Neural progenitor cell (in vitro differentiated cells): ENCODE measurements at places on chromosomes 2 and 18. TPM values are rescaled to one million over a fixed set of nuclear protein-coding genes. Genes with fewer than 3 reads are reported as not detected.

The MSTN gene
- total RNA-seq: 0.54 TPM in 1 of 2 replicates, not detected in the other

GRCh38 chr2:191676790-191677645 lies 918 bp upstream of the NABP1 start:
- peaks cover 24% of the 10 kb centered on the region for H3K27me3 ChIP-seq
- no peaks in the 10 kb centered on the region for H3K36me3 ChIP-seq
- no peak overlapping the region for H3K27ac ChIP-seq
- H3K4me1 ChIP-seq: no peaks in the 10 kb centered on the region
- peak overlapping the region; percentile 69 for H3K4me3 ChIP-seq
- peak; percentile 49 for DNase-seq

- H3K36me3 ChIP-seq: no peaks in the 10 kb centered on the region
- H3K27ac ChIP-seq: no peak overlapping the region
- H3K4me1 ChIP-seq: no peaks in the 10 kb centered on the region
- DNase-seq: no peak
- no peaks in the 10 kb centered on the region for H3K27me3 ChIP-seq
- H3K4me3 ChIP-seq: no peak overlapping the region
Observed at GRCh38 chr2:125169022-125169763, 1144.1 kb downstream of the CNTNAP5 start.

DNA sequence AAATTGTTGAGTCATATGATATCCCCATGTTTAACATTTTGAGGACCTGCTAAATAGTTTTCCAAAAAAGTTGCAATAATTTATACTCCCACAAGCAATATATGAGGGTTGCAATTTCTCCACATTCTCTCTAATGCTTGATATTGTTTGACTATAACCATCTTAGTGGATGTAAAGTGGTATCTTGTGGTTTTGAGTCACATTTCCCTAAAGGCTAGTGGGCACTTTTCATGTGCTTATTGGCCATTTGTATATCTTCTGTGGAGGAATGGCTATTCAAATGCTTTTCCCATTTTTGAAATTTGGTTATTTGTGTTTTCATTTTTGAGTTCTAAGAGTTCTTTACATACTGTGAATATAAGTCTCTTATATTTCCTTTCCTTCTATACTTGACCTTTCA lies 82.7 kb downstream of the SCG2 start:
- no peak overlapping the region for H3K27ac ChIP-seq
- no peak overlapping the region for H3K4me3 ChIP-seq

GRCh38 chr2:128550801-128551416 lies 232.2 kb upstream of the HS6ST1 start:
- no peak overlapping the region for H3K4me3 ChIP-seq
- peaks cover 18% of the 10 kb centered on the region for H3K4me1 ChIP-seq
- no peak for DNase-seq
- H3K27ac ChIP-seq: no peak overlapping the region
- H3K36me3 ChIP-seq: no peaks in the 10 kb centered on the region

GRCh38 chr2:42099438-42100173 lies 51.8 kb downstream of the PKDCC start:
- H3K27ac ChIP-seq: no peak overlapping the region
- no peaks in the 10 kb centered on the region for H3K36me3 ChIP-seq
- peaks cover 16% of the 10 kb centered on the region for H3K4me1 ChIP-seq
- H3K4me3 ChIP-seq: no peak overlapping the region
- DNase-seq: no peak

- no peak overlapping the region for H3K27ac ChIP-seq
- DNase-seq: no peak
- no peaks in the 10 kb centered on the region for H3K27me3 ChIP-seq
- H3K4me1 ChIP-seq: peaks cover 9% of the 10 kb centered on the region
- no peaks in the 10 kb centered on the region for H3K36me3 ChIP-seq
Observed at GRCh38 chr2:3114406-3115185, 263.0 kb downstream of the EIPR1 start.

The UGP2 gene
- 78.6 and 126 TPM in 2 replicates for total RNA-seq

- no peak overlapping the region for H3K27ac ChIP-seq
- H3K4me3 ChIP-seq: no peak overlapping the region
- no peak for DNase-seq
Observed at GRCh38 chr2:43612944-43613343, 17.1 kb upstream of the THADA start.

- no peak for DNase-seq
- no peaks in the 10 kb centered on the region for H3K36me3 ChIP-seq
- H3K27ac ChIP-seq: no peak overlapping the region
- peaks cover 13% of the 10 kb centered on the region for H3K4me1 ChIP-seq
- no peak overlapping the region for H3K4me3 ChIP-seq
Observed at GRCh38 chr18:58756596-58757240, 85.5 kb downstream of the MALT1 start.

DNA sequence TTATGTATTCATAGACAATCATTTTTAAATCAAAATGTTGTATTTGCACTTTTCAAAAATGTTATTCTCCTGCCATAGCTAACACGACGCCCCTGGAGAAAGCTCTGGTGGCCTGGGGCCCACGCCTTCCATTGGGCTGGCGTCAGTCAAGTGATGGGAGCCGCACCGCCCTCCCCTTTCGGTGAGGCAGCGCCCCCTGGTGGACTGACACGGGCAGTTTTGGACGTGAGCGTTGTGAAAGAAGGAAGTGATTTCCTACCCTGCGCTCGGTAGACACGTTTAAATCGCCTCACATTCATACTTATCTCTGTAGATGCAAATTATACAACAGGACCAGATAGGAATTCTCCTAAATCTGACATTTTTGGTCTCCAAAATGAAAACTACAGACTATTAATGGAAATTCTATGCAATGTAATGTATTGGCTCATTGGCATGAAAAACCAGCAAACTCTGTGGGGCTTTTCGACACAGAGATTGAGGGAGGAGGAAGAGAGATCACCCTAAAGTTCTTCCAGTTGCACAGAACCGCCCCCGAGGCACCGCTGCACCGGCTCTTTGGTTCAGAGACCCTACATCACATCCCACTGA lies 326.2 kb upstream of the SOX11 start:
- H3K4me1 ChIP-seq: peaks cover 18% of the 10 kb centered on the region
- no peaks in the 10 kb centered on the region for H3K36me3 ChIP-seq
- no peak overlapping the region for H3K27ac ChIP-seq
- H3K4me3 ChIP-seq: no peak overlapping the region
- no peaks in the 10 kb centered on the region for H3K27me3 ChIP-seq

The OTOS gene
- not detected in 2 replicates for total RNA-seq

The KYNU gene
- 0.96 TPM in 1 of 2 replicates, not detected in the other for total RNA-seq

DNA sequence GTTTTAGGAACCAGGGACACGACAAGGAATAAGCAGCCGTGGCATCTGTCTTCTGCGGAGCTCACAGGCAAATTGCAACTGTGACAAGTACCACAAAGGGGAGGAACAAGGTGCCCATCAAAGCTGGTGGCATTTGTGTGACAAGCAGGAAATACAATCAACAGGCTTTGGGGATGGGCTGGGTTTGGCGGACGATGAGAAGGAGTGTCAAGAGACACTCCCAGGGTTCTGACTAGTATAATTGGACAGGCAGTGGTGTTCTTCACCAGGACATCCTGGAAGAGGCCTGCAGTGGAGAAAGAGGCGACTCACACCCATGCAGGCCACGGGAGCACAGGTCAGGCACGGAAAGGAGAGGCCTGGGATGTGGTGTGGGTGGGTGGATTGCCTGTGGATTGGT lies 14.2 kb upstream of the SPATA3 start:
- H3K36me3 ChIP-seq: no peaks in the 10 kb centered on the region
- DNase-seq: no peak
- H3K27me3 ChIP-seq: peaks cover 8% of the 10 kb centered on the region
- H3K27ac ChIP-seq: no peak overlapping the region
- H3K4me1 ChIP-seq: peaks cover 4% of the 10 kb centered on the region
- no peak overlapping the region for H3K4me3 ChIP-seq

DNA sequence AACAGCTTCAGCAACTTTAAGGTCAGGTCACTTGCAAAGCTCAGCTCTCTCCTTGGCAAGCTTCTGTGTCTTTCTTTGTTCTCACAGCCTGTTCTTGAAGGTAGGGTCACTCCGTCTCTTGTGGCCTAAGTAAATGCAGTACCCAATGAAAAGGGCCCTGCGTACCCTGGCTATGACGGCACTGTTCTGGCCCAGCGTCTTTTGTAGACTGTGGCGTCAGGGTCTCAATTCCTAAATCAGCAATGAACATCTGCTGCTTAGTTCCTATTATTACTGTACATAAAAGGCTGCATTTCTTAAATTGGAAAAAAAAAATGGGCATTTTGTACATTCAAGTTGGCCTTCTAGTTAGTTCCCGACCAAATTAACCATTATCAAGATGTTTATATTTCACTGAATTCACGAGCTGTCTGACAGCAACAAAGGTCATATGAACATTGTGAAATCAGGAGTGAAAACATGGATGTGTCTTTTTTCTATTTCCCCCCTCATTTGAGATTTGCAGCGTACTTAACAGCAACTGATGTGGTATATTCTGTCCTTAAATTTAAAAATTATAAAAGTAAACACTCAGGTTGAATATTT lies 17.0 kb upstream of the MTCL1 start:
- no peak overlapping the region for H3K27ac ChIP-seq
- no peak for DNase-seq
- peaks cover 28% of the 10 kb centered on the region for H3K4me1 ChIP-seq
- no peaks in the 10 kb centered on the region for H3K36me3 ChIP-seq

The SRD5A2 gene
- total RNA-seq: not detected in 2 replicates

The GMCL1 gene
- 16.2 and 23.1 TPM in 2 replicates for total RNA-seq

DNA sequence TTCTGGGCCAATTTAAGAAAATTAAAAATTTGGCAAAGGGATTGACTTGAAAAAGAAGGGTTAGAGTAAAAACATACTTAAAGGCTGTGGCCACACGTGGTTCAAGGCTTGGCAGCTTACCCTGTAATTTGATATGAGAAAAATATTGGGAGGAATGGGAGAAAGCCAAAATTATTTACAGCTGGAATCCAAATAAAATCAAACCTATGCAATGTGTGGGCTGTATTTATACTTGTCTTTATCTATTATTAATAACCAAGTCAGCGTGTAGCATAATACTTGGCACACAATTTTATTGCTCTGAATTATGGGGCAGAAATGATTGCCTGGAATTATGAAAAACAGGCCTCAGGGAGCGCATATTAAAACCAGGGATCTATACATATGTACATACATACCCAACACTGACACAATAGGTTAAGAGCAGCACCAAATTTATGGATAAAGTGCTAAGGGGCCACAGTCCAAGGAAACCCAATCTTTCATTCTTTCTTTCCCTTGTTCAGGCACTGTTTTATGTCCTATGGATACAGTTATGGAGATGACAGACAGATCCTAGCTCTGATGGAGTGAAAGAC lies 35.6 kb downstream of the FAM124B start:
- H3K27ac ChIP-seq: no peak overlapping the region
- no peaks in the 10 kb centered on the region for H3K36me3 ChIP-seq
- DNase-seq: no peak
- no peaks in the 10 kb centered on the region for H3K4me1 ChIP-seq
- no peak overlapping the region for H3K4me3 ChIP-seq

DNA sequence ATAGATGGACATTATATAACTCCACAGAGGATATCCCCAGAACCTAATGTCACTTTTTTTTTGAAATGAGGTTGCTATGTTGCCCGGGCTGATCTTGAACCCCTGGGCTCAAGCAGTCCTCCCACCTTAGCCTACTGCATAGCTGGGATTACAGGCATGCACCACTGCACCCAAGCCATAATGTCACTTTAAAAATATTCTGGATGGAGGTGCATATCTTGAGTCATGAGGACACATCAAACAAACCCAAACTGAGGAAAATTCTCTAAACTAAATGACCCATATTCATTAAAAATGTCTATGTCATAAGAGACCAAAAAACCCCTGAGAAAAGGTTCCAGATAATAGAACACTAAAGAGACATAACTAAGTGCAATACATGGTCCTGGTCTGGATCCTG lies 36.3 kb downstream of the OSGEPL1 start:
- DNase-seq: no peak
- no peaks in the 10 kb centered on the region for H3K36me3 ChIP-seq

- DNase-seq: no peak
- H3K4me1 ChIP-seq: peaks cover 5% of the 10 kb centered on the region
- no peaks in the 10 kb centered on the region for H3K36me3 ChIP-seq
Observed at GRCh38 chr2:66832646-66833435, 397.9 kb downstream of the MEIS1 start.

The ALMS1 gene
- 55.3 and 58.8 TPM in 2 replicates for total RNA-seq

- H3K4me1 ChIP-seq: peaks cover 41% of the 10 kb centered on the region
- H3K36me3 ChIP-seq: no peaks in the 10 kb centered on the region
- H3K27ac ChIP-seq: no peak overlapping the region
- H3K27me3 ChIP-seq: peaks cover 10% of the 10 kb centered on the region
- H3K4me3 ChIP-seq: no peak overlapping the region
- no peak for DNase-seq
Observed at GRCh38 chr2:119697290-119698020, 18.5 kb downstream of the TMEM177 start.

The KCNE4 gene
- not detected in 2 replicates for total RNA-seq

DNA sequence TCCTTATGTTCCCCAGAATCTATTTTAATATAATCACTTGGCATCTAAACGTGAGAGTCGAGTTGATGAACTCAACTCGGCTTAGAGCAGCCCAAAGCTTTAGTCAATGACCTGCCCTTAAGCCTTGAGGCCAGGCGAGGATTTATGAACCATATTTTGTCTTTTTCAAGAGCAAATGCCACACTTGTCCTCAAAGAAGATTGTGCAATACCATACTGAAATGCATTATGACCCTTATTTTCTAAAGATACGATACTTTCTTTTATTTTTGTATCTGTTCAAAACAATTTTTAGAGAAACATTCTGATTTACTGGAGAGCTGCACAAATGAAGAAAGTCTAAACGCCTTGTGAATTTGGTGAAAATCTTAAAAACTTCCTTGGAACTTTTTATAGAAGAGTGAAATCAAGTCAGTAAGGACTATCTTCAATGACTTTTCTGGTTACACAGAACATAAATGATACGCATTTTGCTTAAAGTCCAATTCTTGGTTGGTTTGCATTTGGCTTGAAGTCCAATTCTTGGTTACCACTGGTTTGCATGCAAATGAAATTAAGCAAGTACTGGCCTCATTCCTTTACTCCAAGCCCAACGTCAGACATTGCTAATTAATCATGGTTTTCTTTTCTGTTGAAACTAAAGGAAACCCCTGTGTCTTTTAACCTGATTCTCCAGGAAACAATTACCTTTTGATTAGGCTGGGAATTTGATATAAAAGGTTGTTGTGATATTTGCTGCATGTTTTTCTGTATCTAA lies 105.8 kb upstream of the CAVIN2 start:
- H3K27me3 ChIP-seq: no peaks in the 10 kb centered on the region
- no peak for DNase-seq
- no peaks in the 10 kb centered on the region for H3K4me1 ChIP-seq
- H3K36me3 ChIP-seq: no peaks in the 10 kb centered on the region
- no peak overlapping the region for H3K4me3 ChIP-seq

The GRB14 gene
- 3.4 and 4.5 TPM in 2 replicates for total RNA-seq

DNA sequence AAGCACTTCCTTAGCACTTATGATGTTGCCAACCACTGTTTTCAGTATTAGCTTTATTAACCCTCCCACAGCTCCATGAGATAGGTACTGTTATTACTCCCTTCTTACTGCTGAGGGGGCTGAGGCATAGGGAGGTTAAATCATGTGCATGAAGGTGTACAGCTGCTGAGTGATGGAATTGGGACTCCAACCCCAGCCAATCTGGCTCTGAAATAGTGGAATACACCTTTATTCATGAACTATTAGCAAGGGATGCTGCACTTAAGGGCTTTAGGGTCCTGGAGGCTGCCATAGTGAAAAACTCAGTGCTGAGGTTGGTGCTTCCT lies 19.2 kb downstream of the SMARCAL1 start:
- DNase-seq: no peak
- no peak overlapping the region for H3K4me3 ChIP-seq
- no peaks in the 10 kb centered on the region for H3K36me3 ChIP-seq
- no peak overlapping the region for H3K27ac ChIP-seq
- no peaks in the 10 kb centered on the region for H3K27me3 ChIP-seq
